ENCODE measurements at places on chromosomes 5 and 9.

DNA sequence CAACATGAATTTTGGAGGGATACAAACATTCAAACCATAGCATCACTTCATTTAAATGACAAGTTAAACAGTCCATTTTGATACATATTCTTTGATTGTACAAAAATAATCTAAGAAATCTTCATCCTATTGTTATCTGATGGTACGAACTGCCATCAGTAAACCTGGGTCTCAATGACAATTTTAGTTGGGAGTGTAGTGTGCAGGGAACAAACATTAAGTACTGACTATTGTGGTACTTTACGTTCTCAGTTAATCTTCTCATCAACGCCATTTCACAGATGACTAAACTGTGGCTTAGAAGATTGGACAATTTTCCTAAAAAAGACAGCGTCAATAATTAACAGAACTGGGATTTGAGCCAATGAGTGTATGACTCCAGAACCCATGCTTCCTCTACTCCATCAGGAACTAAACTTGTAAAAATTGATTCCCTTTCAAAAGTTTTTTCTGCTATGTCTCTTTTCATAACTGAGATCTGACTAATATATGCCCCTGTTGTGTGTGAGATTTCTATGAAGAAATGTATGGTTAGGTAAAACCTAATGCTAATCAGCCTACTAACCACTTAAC, 21.1 kb downstream of the TNPO1 start:
- DNase-seq = no peak

DNA sequence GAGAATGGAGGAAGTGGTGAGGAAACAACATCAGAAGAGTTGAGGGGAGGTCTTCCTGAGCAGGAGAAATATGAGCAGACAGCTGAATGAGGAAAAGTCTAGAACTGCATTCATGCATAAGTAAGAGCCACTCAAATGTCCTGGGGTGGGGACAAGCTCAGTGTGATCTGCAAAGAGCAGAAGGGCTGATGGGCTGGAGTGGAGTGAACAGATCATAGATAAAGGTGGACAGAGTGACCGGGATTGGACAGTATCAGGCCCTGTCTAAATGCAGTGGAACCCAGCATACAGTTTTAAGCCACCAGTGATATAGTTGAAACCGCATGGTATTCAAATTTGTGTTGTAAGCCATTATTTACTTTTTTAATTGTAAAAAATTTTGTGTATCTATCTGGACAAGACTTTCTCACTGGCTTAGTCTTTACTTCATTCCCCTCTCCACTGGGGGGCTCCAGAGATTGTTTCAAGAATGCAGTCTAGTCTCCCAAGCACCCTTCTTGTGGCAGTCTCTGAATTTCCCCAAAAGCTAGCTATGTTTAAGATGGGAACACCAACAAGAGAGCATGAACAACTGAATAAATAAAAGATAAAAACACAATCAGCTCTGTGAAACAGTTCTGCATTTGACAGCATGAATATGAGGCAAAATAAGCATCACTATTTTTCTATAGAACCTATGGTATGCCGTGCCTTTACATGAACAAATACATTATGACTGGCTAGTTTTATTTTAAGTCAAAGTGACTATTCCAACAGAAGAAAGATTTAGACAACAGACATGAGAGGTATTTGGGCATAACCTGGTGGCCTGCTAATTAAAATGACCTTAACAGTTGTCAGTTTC, 10.7 kb upstream of the STK32A start:
- no peak for DNase-seq

DNA sequence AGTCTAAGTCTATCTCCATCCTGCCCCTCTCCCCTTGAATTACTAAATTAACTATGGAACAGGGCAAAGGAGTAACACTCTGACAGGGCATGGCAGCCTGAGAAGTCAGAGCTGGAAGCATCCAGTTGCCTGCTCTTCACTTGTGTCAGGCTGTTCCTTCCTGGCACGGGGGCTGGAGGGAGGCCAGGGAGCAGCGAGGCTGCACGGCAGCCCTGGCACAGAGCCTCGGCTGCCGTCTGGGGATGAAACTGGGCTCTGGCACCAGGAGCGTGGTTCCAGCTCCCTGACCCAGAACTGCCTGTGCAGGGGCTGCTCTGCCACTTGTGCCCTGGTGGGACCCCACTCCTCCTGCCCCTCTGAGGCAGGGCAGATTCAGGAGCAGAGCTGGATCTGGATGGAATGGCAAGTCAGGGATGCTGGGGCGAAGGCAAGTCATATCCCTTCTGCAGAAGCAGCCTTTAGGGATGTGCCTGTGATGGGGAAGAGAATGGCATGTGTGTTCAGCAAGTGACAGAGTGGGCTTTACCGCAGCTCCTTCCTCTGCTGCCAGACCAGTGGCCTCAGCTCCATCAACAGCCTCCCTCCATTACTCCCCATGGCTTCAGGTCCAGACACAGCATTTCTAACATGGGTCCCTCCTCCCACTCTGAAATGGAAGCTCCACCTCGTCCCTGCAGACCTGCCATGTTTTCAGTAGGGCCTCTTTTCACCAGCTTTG, 42.2 kb upstream of the PDE8B start:
- no peak for DNase-seq

GRCh38 chr5:122493091-122494021, 181.3 kb downstream of the SNCAIP start:
- no peak for DNase-seq

- no peak for DNase-seq
These were observed 54.3 kb downstream of the PSD2 start for GRCh38 chr5:139849942-139850341.

DNA sequence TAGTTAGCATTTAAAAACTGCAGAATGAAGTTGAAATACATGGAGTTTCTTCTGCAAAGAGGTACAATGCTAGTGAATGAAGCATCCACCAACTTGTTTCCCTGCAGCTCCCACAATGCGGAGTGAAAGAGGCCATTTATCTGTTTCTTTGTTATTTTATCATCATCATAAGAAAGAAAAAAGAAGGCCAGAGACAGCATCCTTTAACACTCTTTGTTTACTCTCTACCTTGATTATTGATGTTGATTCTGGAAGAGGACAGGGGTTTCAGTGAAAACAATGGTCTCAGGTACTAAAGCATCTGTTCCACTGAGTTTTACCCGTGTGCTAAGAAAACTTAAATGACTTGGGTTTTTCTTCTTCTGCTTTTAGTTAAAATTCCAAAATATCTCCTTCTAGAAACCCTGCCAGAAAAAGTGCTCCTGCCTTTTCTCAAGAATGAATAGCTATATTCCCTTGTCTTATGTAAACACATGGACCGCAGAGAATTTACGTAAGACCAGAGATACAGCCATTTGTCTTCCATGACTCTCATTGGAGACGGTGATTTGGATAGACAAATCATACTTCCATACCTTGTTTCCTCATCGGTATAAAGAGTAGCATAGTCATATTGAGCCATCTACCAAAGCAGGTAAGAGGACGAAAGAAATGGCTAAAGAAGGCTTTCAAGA, 81.1 kb downstream of the EFNA5 start:
- no peak for DNase-seq

DNA sequence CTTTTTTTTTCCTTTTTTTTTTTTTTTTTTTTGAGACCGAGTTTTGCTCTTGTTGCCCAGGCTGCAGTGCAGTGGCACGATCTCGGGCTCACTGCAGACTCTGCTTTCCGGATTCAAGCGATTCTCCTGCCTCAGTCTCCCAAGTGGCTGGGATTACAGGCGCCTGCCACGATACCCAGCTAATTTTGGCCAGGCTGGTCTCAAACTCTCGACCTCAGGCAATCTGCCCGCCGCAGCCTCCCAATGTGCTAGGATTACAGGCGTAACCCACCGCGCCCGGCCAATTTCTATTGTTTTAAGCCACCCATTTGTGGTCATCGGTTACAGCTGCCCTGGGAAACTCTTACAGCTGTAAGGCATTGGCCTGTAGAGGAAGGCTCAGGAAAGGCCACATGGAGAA, 617.7 kb downstream of the GABRG2 start:
- no peak for DNase-seq

- DNase-seq = no peak
These were observed 42.0 kb upstream of the KCNN2 start for GRCh38 chr5:114319821-114320220.

GRCh38 chr9:137354845-137355760, 53.0 kb upstream of the NRARP start:
- DNase-seq = no peak

DNA sequence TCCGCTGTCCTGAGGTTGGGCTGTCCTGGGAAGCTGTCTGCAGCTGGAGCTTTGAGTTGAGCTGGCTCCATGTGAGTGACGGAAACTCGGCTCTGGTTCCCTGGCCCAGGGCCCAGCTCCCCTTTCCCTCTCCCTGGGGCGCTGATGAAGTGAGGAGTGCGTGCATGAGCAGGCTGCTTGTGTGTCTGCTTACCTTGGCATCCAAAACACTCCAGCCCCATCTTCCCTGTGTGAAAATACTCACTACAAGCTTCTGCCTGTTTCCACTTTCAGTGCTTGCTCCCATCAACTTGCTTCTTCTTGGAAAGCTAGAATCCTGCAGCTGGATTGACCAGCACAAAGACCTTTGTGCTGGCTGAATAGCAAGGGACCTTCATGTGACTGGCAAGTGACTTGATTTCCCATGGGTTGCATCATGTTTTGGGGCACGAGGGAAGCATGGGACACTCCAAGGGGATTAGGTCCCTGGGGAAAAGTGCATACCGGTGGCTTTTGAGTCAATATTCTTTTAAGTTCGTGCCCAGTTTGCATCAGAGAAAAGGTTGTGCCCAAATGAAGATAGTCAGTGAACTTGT, 198.1 kb downstream of the GADD45G start:
- DNase-seq = no peak

- no peak for DNase-seq
These were observed 7.7 kb upstream of the GCNT1 start for GRCh38 chr9:76451234-76451633.

- DNase-seq = no peak
These were observed 445.6 kb downstream of the MAT2B start for GRCh38 chr5:163951069-163951468.

DNA sequence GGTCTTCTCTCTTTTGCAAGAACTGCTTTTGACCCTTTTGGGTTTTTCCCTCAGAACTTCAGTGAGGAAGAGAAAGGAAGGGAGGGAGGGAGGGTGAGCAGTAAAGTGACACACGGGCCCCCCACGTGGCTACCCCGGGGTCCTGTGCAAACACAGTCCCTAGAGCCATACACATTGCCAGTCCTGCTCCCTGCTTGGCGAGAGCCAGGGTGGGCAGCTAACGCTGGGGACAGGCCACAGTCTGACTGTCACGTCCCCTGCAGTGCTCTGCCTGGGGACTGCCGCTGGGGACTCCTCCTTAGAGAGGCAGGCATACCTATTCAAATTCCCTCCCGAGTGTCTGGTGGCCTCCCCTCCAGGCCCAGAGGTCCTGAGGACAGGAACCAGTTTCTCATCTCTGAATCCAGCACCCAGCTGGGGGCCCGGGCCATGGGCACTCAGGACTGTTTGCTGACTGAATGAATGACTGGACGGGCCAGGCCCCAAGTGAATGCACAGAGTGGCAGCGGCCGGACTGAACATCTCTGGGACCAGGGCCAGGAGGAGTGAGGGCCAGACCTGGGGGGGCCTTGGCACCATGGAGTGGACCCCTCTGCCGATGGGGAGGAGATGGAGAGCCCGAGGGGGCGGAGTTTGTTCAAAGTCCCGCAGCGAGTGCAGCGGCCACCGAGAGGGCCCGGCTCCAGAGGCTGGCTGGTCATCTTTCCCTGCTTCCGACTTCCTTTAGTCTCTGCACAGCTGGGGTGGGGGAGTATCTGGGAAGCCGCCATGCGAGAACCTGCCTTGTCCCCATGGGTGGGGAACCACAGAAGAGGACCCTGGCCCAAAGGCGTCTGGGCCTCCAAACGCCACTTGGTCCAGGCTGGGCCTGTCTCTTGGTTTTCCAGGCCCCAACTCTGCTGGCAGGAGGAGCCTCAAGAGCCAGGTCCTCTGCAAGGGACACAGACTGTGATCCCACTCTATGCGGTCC, 5.8 kb downstream of the CCDC187 start:
- no peak for DNase-seq

DNA sequence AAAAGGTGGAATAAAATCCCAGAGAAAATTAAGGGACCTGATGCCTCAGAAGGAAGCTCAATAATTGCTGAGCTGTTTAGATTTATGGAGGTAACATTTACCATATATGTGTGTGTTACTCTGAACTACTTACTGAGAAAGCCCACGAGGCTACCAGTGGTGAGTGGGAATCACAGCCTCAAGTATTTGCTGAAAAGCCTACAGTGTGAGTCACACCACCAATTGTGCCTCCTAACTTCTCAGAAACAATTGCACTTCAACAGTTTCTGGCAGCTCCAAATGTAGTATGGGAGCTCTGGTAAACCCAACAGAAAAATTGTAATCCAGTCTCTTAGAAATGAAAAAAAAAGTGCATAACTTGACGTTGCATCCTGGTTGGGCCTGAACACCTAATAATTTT, 551.6 kb downstream of the PRDM9 start:
- no peak for DNase-seq

- DNase-seq = no peak
These were observed 49.1 kb upstream of the VDAC1 start for GRCh38 chr5:134053840-134054338.

DNA sequence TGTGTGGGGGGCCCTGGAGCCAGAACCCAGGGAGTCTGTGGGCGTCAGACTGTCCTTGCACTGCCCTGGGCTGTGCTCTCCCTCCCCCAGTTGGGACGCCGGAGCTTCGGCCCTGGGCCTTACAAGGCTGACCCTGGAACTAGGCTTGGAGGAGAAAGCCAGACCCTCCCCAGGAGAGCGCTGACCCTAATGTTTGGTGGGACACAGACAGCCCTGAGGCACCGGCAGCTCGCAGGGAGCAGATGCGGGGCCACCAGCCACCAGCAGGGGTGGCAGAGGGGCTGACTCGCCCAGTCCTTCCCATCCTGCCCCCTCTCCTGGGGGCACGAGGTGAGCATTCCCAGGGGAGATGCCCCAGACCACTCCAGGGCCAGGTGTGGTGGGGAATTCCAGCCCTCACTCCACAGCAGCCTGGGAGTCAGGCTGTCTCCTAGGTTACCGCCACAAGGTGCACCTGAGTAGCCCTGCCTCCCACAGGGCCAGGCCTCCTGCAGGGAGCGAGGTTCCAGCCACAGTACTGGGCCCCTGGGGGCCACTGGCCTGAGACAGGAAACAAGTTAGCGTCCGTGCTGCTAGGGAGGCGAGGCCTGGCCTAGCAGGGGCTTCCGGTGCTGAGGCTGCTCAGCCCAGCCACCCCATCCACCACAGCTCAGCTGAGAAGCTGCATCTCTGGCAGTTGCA, 134.6 kb downstream of the OLFM1 start:
- no peak for DNase-seq

- DNase-seq = no peak
These were observed 121.5 kb downstream of the RGS3 start for GRCh38 chr9:113585085-113585442.

GRCh38 chr5:61991430-61991829, 314.6 kb upstream of the KIF2A start:
- no peak for DNase-seq

GRCh38 chr5:34655354-34655991, 655 bp upstream of the RAI14 start:
- DNase-seq = no peak

DNA sequence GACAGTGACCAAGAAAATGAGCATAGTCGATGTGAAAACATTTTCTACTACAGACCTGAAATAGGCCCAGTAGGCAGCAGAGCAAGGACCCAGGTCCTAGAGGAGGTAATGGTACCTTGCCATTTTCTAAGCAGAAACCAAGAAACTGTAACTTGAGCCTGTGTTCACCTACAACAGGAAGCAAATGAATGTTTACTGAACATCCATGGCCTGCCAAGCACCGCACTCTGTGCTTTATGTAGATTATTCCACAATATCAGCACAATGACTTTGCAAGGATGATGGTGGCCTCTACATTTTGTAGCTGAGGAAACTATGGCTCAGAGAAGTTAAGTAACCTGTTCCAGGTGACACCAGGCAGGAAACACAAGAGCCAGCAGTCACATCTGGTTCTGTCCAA, 215.3 kb downstream of the SPOCK1 start:
- no peak for DNase-seq

- no peak for DNase-seq
These were observed 41.3 kb downstream of the UGCG start for GRCh38 chr9:111937781-111938426.

Data from esophagus squamous epithelium (tissue), 5 donors.